ENCODE measurements at places on chromosomes 12 and 14.

- no peak for DNase-seq
These were observed 282.0 kb upstream of the PPFIA2 start for GRCh38 chr12:82040987-82041743.

DNA sequence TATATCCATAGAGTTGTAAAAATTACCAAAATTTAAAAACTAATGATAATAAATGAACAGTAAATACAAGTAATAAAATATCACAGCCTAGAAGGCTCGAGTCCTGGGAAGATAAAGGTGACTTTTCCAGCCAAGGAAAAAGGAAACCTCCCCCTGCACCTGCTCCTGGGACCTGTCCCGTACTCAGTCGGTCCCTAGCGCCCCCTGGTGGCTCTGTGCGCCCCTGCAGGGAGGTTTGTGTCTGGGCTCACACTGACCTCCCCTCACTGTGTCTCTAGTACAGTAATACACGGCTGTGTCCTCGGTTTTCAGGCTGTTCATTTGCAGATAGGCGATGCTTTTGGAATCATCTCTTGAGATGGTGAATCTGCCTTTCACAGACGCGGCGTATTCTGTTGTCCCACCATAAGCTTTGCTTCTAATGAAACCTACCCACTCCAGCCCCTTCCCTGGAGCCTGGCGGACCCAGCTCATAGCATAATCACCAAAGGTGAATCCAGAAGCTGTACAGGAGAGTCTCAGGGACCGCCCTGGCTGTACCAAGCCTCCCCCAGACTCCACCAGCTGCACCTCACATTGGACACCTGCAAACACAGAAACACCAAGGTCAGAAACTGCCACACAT, 1030.4 kb downstream of the TMEM121 start:
- no peak for DNase-seq

- DNase-seq = no peak
These were observed 3.4 kb upstream of the GLIPR1 start for GRCh38 chr12:75477137-75477536.

DNA sequence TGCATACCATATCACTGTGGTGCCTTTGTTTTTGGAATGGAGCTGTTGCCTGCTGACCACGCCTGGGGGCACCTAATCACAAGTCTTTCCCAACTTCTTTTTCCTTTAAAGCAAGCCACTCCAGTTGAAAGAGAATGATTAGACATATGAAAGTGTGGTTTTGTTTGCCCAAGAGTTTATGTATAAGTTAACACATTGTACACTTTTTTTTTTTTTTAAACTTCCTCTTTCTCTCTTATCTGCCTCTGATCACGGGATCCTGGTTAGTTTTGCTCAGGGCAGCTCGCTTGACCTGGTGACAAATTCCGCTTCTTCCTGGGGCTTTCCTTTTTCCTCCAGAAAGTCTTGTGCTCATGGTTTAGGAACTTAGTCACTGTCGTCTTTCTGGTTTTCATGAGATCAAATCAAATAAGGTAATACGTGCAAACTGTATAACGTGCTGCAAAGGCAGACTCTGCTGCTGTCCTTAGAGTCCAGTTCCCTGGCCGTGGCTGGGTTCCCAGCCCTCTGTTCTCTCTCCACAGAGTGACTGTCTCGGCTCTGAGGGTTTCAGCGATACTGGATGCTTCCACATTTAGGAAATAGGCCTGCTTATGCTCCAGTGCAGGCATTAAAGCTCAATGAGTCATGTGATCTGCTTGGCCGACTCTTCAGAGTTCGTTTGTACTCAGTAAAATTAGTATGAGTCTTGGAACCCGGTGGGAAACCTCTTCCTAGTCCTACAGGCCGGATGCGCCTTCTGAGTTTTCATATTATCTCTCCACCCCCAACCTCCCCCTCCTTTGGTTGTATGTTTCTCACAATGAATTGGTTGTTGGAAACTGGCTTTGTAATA, 15.2 kb downstream of the RASSF3 start:
- peak; percentile 89 for DNase-seq

DNA sequence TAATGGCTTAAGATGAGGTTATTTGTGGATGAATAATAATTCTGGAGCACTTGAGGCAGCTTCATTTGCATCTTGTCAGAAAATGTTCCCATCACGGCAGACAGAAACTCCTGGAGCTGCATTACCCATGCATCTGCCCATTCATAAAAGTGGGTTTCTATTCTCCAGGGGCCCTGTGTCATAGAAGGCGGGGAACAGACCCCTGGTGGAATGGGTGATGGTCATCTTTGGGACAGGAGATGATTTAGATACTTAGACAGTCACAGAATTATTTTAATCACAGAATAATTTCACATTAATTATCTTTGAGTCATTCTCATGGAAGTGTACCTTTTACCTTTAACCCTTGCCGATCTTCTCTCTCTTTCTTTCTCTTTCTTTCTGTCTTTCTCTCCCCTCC, 980.7 kb upstream of the TMEM132C start:
- no peak for DNase-seq

DNA sequence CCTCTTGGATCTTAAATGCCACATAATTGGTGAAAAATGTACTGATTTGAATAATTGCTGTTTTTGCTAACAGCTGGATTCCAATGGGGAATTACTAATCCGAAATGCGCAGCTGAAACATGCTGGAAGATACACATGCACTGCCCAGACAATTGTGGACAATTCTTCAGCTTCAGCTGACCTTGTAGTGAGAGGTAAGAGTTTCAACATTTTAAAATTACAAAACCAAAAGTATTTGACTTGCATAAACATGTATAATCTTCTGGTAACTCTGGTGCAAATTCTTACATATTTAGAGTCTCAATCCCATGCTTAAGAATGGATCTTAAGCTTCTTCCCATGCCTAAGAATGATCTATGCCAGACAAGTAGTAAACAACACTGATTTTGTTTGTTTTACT, 229.1 kb upstream of the PDZRN4 start:
- no peak for DNase-seq

DNA sequence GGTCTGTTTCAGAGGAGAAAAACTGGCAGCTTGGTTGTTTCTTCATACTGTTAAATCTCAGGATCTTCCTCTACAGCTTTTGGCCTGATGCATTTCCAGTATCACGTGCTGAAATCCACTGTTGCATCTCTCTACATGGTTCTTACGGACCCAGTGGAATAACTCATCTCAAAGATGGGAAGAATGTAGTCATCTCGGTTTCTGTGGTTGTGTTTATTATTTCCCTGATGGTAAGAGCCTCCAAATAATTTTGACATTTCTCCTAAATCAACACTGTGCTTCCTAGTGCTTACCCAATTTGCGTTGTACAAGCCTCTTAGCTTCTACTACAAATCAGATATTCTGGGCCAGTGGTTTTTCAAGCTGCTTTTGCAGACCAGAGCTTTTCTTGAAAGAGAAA, 812.8 kb downstream of the C12orf50 start:
- no peak for DNase-seq

DNA sequence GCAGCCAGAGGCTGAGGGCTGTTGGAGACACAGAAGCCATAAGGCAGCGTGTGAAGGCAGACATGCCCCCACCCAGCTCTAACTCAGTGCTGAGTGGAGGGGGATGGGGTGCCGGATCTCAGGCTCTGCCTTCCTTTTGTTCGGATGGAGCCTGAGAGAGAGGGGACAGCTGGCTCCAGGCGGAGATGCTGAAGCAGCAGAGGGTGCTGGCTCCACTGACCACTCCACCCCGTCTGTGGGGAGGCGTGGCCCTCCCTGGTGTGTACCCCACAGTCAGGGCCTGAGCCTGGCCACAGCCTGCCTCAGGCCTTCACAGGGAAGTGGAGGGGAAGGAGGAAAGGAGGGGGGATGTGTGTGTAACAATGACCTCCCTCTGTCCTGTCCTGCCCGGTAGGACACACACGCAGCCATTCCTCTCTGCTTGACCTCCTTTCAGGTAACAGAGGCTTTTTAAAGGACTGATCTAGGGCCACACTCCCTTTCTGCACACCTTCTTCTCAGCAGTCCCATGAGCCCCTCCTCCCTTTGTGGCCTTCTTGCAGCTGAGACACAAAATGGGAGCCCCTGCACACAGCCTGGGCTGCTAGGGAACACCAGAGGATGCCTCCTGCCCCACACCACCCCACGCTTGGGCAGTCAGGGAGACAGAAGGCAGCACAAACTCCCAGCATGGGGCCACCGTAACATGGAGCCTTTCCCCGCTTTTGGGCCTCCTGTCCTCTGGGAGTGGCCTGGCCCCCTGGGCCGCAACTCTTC, 9.6 kb upstream of the ENDOU start:
- DNase-seq = no peak

- no peak for DNase-seq
These were observed 332.3 kb downstream of the TMEM121 start for GRCh38 chr14:105858676-105859025.

DNA sequence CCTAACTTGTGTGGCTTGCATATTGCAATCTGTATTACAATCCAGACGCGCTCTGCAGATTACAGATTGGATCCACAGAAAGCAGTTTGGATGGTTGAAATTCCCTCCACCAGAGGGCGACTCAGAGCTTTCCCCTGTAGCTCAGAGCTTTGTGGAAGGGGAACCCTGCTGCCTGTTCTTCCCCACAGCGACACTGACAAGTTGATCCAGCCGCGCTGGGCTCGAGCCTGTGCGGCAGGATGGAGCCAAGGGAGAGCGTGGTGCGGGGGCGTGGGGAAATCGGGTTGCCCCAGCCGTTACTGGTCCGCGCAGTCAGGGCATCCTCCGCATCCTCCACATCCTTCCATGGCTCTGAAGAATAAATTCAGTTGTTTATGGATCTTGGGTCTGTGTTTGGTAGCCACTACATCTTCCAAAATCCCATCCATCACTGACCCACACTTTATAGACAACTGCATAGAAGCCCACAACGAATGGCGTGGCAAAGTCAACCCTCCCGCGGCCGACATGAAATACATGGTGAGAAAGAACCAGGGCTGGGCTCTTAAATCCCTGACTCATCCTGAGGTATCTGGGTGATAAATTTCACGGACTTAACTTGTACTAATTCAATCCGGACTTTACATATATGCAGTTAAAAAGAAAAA, at the start of gene GLIPR1L1:
Gene GLIPR1L1, plus strand, starts transcription at position 287 of the 647 bp plus-strand sequence. Its CDS starts 59 bp downstream, at position 346.
- DNase-seq = peak; percentile 49

GRCh38 chr12:129331356-129332085, 478.2 kb downstream of the GLT1D1 start:
- DNase-seq = peak; percentile 12

GRCh38 chr12:94174576-94174975, 26.2 kb downstream of the PLXNC1 start:
- DNase-seq = no peak

DNA sequence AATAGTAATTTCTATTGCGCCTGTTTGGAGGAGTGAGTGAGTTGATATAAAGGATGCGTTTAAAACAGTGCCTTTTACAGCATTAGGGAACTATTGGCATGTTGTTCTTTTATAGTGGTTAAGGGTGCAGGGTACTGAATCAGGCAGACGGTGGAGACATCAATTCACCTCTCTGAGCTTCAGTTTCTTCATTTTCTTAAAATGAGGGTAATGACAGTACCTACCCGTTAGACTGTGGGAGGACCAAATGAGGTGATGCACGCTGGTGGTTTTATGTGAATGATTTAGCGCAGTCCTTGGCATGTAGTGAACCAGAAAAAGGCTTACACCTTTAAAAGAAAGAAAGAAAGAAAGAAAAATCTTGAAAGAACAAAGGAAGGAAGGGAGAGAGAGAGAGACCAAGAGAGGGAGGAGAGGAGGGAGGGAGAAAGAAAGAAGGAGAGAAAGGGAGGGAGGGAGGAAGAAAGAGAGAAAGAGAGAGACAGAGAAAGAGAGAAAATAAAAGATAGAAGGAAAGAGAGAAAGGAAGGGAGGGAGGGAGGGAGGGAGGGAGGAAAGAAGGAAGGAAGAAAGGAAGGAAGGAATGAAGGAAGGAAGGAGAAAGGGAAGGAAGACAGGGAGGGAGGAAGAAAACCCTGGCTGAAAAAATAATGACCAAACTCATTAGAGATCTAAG, 22.2 kb upstream of the CCND2 start:
- no peak for DNase-seq

GRCh38 chr14:99950181-99950580, 115.0 kb upstream of the EVL start:
- DNase-seq = no peak

- DNase-seq = peak; percentile 67
These were observed at the start of gene UBC for GRCh38 chr12:124914392-124915238. Gene UBC, minus strand, starts transcription at chr12:124914650. Its CDS starts 879 bp downstream, at chr12:124913771.

GRCh38 chr12:42590330-42590934, 886 bp upstream of the PRICKLE1 start:
- DNase-seq = peak; percentile 5

- DNase-seq = no peak
These were observed 16.5 kb downstream of the SIX1 start for GRCh38 chr14:60632777-60633176.

DNA sequence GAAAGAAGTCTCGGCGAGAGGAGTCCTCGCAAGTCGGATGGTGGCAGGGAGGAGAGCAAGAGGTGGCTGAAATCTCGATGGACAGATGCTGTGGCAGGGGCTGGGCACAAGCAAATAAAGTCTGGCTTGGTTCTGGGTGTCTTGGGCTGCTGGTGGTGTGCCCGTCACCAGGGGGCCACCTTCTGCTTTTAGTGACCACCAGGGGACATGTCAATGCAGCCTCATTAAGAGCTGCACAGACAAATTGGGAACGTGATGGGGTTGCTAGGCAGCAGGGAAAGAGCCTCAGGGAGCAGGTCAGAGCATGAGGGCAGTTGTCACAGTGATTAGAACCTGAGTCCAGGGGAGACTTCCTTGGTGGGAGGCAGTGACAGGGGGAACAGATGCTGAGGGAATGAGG, 44.0 kb downstream of the LRRC74A start:
- DNase-seq = no peak

DNA sequence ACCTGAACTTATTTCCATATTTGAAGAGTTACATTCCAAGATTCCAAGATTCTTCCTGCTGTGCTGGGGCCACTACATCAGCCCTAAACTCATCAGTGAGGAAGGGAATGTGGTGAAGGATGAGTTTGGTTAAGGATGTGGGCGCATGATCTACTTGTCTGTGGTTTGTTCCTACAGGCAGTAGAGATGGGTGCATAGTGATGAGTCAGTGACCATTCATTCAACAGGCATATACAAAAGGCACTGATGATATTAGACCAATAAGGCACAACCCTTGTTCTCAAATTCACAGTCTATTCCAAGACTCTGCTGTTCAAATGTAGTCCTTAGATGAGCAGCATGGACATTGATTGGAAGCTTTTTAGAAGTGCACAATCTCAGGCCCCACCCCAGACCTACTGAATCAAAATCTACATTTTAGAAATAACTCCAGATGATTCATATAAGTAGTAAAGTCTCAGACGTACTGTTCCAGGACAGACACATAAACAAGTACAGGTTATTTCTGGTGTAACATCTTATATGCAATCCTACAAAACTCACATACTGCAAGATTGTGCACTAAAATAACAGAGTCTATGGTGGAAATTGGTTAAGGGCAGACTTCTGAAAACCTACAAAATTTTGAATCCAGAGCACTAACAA, 47.7 kb upstream of the MAP3K9 start:
- peak; percentile 86 for DNase-seq

- peak; percentile 14 for DNase-seq
These were observed at the start of gene SETD3 for GRCh38 chr14:99479906-99480869. Gene SETD3, minus strand, starts transcription at chr14:99480859. Its CDS starts 15,054 bp downstream, at chr14:99465805.

DNA sequence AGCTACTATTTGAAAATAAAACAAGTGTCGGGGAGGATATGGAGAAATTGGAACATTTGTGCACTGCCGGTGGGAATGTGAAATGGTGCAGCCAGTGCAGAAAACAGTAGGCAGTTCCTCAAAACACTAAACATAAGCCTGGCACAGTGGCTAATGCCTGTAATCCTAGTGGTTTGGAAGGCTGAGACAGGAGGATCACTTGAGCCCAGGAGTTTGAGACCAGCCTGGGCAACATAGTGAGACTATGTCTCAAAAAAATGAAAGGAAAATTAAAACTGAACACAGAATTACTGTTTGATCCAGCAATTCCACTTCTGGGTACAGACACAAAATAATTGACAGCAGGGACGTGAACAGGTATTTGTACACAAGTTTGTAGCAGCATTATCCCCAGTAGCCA, 12.6 kb downstream of the SIVA1 start:
- DNase-seq = no peak
